T-cell (primary cell): ENCODE measurements at places on chromosomes 1 and 21. TPM values are rescaled to one million over a fixed set of nuclear protein-coding genes. Genes with fewer than 3 reads are reported as not detected.

HSPB7 gene
- total RNA-seq, result 0.19 TPM

TCEA3 gene
- 31.7 TPM for total RNA-seq

DNM3 gene
- 2.4 TPM for total RNA-seq

IFFO2 gene
- 37.7 TPM for total RNA-seq

PEA15 gene
- 14.7 TPM for total RNA-seq

DNA sequence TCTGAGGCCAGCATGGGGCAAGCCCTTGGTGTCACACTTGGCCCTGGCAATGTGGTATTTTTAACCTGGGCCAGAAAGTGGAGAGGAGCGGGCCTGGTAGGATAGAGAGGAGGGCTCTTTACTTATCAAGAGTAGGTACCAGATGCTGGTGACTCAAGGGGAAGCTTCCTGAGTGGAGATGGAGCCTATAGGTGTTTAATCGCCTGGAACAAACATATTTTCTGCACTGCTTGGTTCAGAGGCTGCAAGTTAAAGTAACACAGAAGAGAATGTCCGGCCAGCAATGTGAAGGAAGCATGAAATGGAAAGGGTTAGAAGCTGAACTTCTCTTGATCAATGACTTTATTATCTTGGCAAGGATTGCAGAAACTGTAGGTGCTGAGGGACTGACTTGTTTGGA lies 74.3 kb downstream of the DDR2 start:
- H3K27ac ChIP-seq, result no peak overlapping the region
- H3K27me3 ChIP-seq, result no peaks in the 10 kb centered on the region

GRCh38 chr1:42529724-42530181 lies 66.7 kb downstream of the CCDC30 start:
- H3K4me1 ChIP-seq, result no peaks in the 10 kb centered on the region
- H3K27me3 ChIP-seq, result no peaks in the 10 kb centered on the region
- peak overlapping the region; percentile 15 for H3K4me3 ChIP-seq
- no peak for DNase-seq
- H3K27ac ChIP-seq, result peak overlapping the region; percentile 20
- H3K36me3 ChIP-seq, result no peaks in the 10 kb centered on the region

GRCh38 chr1:160987359-160988050 lies 32.9 kb upstream of the ITLN2 start:
- no peak overlapping the region for H3K4me3 ChIP-seq
- H3K27me3 ChIP-seq, result peaks cover 11% of the 10 kb centered on the region
- peaks cover 3% of the 10 kb centered on the region for H3K4me1 ChIP-seq
- no peaks in the 10 kb centered on the region for H3K36me3 ChIP-seq
- no peak overlapping the region for H3K27ac ChIP-seq

GRCh38 chr1:199691540-199691939 lies 336.0 kb upstream of the NR5A2 start:
- no peaks in the 10 kb centered on the region for H3K27me3 ChIP-seq
- no peaks in the 10 kb centered on the region for H3K36me3 ChIP-seq
- H3K4me1 ChIP-seq, result no peaks in the 10 kb centered on the region
- H3K27ac ChIP-seq, result no peak overlapping the region

DNA sequence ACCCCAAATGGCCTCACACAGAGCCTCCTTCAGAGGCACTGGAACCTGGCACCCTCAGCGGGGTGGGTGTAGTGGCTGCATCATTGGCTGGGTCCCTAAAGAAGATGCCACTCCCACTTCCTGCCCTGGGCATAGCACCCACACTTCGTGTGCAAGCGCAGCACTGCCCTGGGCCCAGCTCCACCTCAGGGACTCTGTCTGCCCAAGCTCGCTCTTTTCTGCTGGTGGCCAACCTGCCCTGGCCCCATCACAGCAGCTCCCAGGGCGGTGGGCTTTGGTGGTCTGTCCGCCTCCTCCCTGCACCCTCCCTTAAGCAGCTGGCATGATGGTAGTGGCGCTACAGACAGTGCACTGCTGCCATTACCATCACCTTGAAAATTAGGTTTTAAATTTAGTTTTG lies 829.3 kb upstream of the BRINP3 start:
- H3K27ac ChIP-seq, result no peak overlapping the region
- no peak overlapping the region for H3K4me3 ChIP-seq
- DNase-seq, result no peak
- no peaks in the 10 kb centered on the region for H3K4me1 ChIP-seq

- peaks cover 3% of the 10 kb centered on the region for H3K4me1 ChIP-seq
- peaks cover 57% of the 10 kb centered on the region for H3K27me3 ChIP-seq
- H3K36me3 ChIP-seq, result no peaks in the 10 kb centered on the region
- no peak overlapping the region for H3K27ac ChIP-seq
These were observed 34.0 kb downstream of the FOXO6 start for GRCh38 chr1:41394959-41395956.

GRCh38 chr1:222931023-222931422 lies 116.2 kb downstream of the DISP1 start:
- no peaks in the 10 kb centered on the region for H3K27me3 ChIP-seq
- H3K36me3 ChIP-seq, result no peaks in the 10 kb centered on the region
- H3K27ac ChIP-seq, result no peak overlapping the region
- H3K4me3 ChIP-seq, result no peak overlapping the region

- DNase-seq, result peak; percentile 64
- H3K4me3 ChIP-seq, result no peak overlapping the region
- no peaks in the 10 kb centered on the region for H3K27me3 ChIP-seq
- no peaks in the 10 kb centered on the region for H3K36me3 ChIP-seq
- peak overlapping the region; percentile 44 for H3K27ac ChIP-seq
These were observed 2.1 kb upstream of the PFKL start for GRCh38 chr21:44297525-44298290.

- no peaks in the 10 kb centered on the region for H3K27me3 ChIP-seq
These were observed 49.6 kb downstream of the RGS2 start for GRCh38 chr1:192858456-192858855.

GRCh38 chr1:31502926-31503511 lies 73.3 kb upstream of the TINAGL1 start:
- H3K27me3 ChIP-seq, result no peaks in the 10 kb centered on the region
- H3K27ac ChIP-seq, result no peak overlapping the region
- DNase-seq, result no peak
- no peaks in the 10 kb centered on the region for H3K36me3 ChIP-seq
- no peak overlapping the region for H3K4me3 ChIP-seq

DNA sequence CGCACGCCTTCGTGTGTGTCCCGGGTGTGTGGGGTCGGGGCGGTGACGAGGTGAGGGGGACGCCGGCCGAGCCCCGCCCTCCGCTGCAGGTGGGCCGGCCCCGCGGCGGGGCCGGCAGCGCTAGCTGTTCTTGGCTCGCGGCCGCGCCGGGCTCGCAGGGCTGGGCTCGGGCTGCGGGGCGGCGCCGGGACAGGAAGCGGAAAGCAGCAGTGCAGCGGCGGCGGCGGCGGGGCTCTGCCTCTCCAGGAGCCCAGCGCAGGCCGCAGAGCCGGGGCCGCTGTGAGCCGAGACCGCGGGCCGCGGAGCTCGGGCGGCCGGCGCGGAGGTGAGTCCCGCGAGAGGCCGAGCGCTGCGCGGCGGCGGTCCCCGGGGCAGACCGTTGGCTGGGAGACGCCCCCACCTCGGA lies at the start of gene VANGL1:
VANGL1 (plus strand) TSS at position 209 of the 406 bp plus-strand sequence. CDS start 9,444 bp downstream, outside the sequence.
- H3K4me3 ChIP-seq, result peak within 1 kb of the TSS; percentile 50
- H3K36me3 ChIP-seq, result no peaks in the 10 kb centered on the region
- peaks cover under 1% of the 10 kb centered on the region for H3K4me1 ChIP-seq
